ENCODE measurements at places on chromosomes 3 and 15.

DNA sequence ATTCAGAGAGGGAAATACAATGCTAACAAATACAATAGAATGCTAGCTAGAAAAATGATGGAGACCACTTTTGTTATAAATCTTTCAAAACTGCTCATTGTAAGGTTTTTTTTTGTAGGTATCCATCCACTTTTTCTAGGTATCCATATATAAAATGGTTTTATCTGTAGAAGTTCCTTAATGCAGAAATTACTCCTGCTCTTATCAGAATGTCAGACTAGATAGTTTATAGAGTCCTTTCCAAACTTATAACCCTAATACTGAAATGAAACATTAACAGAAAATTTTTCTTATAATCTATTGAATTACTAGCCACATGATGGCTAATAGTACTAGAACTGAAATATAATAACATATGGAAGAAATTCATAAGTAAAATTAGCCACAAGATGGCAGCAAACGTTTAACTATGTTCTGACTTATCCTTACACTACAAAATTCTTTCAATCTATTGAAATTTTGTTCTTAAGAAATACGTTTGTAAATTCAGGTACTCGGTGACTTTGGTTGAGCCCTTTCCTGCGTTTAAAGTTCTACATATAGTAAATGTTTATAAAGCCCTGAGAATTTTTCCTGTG, 58.5 kb downstream of the ECT2 start:
- DNase-seq, result no peak

- no peak for DNase-seq
Measured at GRCh38 chr15:98174286-98174685, 213.8 kb downstream of the ARRDC4 start.

DNA sequence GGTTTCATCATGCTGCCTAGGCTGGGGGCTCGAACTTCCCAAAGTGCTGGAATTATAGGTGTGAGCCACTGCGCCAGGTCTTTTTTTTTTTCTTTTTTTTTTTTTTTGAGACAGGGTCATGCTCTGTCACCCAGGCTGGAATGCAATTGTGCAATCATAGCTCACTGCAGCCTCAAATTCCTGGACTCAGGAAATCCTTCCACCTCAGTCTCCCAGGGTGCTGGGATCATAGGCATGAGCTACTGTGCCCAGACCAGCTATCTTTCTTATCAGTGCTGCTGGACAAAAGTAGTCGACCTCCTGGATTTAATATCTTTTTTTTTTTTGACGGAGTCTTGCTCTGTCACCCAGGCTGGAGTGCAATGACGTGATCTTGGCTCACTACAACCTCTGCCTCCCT, 60.8 kb downstream of the TFDP2 start:
- DNase-seq, result no peak

DNA sequence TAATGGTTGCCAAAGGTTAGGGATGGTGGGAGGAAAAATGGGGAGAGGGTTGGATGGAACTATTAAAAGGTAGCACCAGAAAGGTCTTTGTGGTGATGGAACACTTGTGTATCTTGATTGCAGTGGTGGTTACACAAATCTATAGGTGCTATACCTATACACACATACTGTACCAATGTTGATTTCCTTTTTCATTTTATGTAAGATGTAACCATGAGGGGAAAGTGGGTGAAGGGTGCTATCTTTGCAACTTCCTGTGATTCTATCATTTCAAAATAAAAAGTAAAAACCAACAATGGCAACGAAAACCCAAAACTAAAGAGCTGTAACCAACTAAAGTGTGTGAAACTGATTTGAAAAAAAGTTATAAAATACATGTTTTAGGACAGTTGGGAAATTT, 761 bp upstream of the ZNF35 start:
- no peak for DNase-seq

DNA sequence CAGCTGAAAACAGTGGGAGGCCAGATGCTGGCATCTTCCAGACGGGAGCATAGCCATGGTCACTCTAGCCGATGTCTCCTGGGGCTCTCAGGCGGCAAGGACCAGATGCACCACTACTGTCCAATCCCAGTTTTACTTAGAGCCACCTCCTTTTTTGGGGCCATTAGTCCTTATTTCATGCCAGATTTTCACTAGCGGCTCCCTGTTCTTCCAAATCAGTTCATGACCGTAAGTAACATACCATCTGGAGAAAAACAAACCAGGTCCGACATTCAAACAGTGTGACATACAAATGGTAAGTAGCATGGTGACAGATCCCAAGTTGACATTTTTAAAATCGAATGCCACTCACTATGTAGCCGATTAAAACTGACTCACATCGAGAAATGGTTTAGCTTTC, 4.1 kb upstream of the MAP6D1 start:
- no peak for DNase-seq

- no peak for DNase-seq
Measured at GRCh38 chr15:40545457-40545856, 19.4 kb downstream of the CCDC32 start.

- no peak for DNase-seq
Measured at GRCh38 chr3:186002884-186003472, 65.2 kb upstream of the TRA2B start.

DNA sequence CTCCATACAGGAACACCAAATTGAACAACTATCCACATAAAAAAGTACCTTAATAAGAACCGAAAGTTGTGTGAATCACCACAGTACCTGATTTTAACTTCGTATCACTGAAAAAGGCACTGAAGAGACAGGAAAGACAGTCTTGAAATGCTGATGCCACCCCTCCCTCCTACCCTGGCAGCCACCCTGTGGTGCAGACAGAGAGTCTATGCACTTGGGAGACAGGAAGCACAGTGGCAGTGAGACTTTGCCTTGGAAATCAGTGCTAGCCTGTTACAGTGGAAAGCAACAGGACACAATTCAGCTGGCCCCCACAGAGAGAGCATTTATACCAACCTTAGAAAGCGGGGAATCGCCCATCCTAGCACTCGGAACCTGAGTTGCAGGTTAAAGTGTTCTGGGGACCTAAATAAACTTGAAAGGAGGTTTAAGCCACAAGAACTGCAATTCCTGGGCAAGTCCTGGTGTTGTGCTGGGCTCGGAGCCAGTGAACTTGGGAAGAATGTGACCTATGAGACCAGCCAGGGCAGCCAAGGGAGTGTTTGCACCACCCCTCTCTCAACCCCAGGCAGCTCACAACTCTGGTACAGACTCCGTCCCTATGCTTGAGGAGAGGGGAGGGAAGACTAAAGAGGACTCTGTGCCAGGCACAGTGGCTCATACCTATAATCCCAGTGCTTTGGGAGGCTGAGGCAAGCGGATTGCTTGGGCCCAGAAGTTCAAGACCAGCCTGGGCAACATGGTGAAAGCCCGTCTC, 240.1 kb downstream of the ISL2 start:
- no peak for DNase-seq

DNA sequence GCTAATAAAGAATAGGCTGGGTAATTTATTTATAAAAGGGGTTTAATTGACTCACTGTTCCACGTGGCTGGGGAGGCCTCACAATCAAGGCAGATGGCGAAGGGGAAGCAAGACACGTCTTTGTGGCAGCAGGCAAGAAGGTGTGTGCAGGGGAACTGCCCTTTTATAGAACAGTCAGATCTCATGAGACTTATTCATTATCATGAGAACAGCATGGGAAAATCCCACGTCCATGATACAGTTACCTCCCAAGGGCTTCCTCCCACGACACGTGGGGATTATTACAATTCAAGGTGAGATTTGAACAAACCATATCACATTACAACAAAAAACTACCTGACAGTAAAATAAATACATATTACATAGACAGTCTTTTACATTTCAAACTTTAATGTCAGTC, 414.9 kb downstream of the NAALADL2 start:
- no peak for DNase-seq

GRCh38 chr15:61816856-61817255, 243.4 kb downstream of the VPS13C start:
- DNase-seq, result no peak

DNA sequence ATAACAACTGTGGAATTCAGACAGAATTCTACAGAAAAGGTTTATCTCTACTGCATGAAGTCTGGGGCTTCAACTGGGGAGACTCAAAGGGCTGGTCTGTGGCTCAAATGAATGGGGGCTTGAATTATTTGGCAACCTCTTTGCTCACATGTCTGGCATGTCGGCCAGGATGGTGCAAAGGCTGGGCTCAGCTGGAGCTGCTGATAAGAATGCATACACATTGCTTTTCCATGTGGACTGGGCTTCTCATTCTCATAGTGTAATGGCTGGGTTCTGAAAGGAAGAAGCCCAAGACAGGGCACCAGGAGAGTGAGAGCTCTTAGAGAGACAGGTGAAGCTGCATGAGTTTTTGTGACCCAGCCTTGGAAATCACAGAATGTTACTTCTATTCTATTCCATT, 194.3 kb upstream of the SGO1 start:
- no peak for DNase-seq

DNA sequence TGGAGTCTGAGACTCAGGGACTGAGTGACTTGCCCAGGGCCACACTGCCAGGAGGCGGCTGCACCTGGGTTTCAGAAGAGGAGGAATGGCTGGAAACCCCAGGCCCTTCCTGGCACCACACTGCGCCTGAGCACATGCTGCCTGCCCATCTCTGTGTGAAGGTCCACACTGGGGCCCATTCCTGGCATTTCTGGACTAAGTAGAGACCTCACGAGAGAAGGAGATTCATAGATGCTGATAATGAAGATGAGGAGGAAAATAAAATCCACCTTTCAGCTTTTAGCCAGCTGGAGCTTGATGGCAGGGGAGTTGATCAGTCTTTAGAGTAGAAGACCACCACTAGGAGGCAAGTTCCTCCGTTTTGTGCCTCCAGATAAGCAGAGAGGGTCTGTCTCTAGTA, 40.2 kb upstream of the TF start:
- no peak for DNase-seq

DNA sequence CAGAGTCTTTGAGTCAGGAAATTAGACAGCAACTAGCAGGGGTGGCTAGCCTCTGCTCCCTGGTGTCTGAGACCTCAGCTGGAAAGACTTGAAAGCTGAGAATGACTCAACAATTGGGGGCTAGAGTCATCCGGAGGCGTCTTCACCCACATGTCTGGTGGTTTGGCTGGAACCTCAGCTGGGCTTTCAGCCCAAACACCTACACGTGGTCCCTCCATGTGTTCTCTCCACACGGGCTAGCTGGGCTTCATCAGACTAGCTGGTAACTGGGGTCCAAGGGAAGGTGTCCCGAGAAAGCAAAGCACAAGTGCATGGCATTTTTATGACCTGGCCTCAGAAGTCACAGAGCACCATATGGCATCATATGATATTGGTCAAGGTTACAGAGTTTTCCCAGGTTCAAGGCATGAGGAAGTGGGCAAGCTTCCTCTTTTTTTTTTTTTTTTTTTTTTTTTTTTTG, 19.9 kb upstream of the ABHD2 start:
- no peak for DNase-seq

GRCh38 chr3:12395349-12396012, 88.8 kb upstream of the TSEN2 start:
- no peak for DNase-seq

DNA sequence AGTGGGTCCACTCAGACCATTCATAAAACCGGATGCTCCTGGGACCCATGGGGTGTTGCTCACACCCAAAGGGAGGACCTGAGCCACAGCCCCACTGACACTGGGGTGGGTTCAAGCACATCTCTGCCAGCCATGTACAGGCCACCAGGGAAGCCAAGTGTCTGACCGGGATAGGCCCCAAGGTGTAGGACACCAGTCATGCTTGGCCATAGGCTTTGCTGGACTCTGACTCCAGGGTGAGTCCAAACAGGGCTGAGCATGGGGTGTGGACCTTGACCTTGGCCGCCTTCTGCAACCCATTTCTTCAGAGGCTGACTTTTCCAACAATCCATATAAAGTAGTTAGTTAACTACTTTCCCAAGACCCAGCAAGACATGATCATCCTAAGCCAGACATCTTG, 31.4 kb upstream of the DUSP7 start:
- DNase-seq, result no peak

- DNase-seq, result no peak
Measured at GRCh38 chr3:152330559-152330958, 61.8 kb downstream of the MBNL1 start.

DNA sequence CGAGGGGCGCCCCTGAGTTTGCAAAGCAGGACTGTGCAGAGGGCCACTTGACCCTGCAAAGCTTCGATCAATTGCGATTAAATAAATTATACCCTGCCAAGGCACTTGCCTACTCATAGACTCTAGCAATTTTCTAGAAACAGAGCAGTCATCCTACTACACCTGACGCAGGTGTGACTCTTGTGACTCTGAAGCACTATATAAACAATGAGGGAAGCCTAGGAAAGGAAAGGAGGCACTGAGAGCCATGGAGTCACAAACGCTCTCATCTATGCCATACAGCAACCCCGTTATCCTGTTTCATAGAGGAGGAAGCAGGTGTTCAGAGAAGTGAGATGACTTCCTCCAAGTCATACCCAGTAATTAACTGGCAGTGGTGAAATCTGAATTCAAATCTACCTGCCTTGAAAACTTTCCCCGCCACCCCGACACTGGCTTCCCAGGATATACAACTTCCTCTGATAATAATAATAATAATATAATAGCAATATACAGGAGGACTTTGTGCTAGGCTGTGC, 14.4 kb downstream of the ARHGEF3 start:
- no peak for DNase-seq

DNA sequence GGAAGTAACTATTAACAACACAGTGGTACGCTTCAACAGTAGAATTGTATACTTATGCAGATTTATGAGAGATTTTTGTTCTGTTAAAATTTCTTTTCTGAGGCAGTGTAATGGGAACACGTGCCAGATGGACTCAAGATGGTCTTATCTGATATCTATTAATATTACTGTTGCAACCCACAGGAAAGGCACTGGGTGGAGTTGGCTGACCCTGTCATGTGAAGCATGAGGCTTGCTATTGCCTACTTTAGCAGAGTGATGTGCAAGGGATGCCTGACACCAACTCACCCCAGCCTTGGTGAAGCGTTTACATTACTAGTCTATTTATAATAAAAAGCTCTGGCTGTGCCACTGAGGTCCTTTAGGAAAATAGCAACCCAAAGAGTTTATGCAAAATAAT, 19.8 kb upstream of the ARNT2 start:
- no peak for DNase-seq

DNA sequence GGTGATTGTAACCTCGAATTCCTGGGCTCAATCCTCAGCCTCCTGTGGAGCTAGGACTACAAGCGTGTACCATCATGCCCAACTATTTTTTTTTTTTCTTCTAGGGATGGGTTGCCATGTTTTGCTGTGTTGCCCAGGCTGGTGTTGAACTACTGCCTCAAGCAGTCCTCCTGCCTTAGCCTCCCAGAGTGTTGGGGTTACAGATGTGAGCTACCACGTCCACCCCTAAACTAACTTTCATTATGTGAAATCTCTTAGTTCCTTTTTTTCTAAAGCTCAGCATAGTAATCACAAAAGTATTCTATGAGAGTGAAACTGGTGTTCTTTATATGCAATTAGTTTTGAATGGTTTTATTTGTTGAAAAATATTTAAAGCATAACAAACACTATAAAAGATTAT, 92.1 kb downstream of the XRN1 start:
- no peak for DNase-seq

DNA sequence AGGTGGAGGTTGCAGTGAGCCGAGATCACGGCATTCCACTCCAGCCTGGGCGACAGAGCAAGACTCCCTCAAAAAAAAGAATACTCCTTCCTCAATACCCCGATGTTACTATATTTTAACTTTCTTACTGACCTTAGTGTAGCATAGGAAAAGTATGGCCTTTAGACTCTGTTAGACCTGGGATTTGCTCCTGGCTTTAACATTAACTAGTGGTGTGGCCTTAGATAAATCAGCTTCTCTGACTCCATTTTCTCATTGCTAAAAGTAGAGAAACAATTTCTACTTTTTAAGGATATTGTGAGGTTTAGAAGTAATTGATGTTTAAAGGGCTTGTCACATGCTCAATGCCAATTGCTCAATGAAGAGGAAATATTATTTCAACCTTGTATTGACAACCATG, 7.6 kb upstream of the IL1RAP start:
- DNase-seq, result no peak

Measured in activated CD4-positive, alpha-beta T cell treated with anti-CD3 and anti-CD28 coated beads for 1 hour (primary cell).